Glomerular endothelial cell (primary cell): ENCODE measurements at places on chromosomes 4 and X. TPM values are rescaled to one million over a fixed set of nuclear protein-coding genes. Genes with fewer than 3 reads are reported as not detected.

GRCh38 chr4:155705664-155706063 is 39.0 kb downstream of the GUCY1A1 start:
- no peak for DNase-seq

The LINC00632 gene
- total RNA-seq: 3.9 and 7.2 TPM in 2 replicates

The GUCY1A1 gene
- total RNA-seq: 0.70 and 2.2 TPM in 2 replicates

The GPRIN3 gene
- 5.5 and 22.9 TPM in 2 replicates for total RNA-seq

The SYTL5 gene
- total RNA-seq: 0.06 TPM in 1 of 2 replicates, not detected in the other

GRCh38 chr4:77342170-77342810 is 185.3 kb downstream of the CCNG2 start:
- no peak for DNase-seq

DNA sequence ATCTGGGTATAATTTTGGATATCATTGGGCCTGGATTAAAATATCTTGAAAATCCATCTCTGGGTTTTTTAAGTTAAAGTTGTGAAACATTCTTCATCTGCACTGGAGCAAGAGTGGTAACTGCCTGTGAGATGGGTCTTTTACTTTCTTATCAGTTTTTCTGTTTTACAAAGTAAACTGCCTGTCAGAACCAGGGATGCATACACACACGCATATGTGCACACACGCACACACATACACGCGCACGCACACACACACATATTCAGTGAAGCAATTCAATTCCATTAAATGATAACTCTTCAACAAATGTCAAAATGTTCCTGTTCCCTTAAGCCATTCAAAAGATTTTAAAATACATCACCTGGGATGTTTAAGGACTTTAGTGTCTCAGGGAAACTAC is 515.8 kb downstream of the INPP4B start:
- no peak for DNase-seq

GRCh38 chrX:10282490-10282889 is 125.7 kb downstream of the CLCN4 start:
- no peak for DNase-seq

- DNase-seq: no peak
Observed at GRCh38 chrX:42495139-42495538, 282.8 kb downstream of the PPP1R2C start.

GRCh38 chrX:29813174-29813573 is 402.2 kb upstream of the MAGEB2 start:
- no peak for DNase-seq

The FAM9C gene
- total RNA-seq: not detected in 2 replicates

DNA sequence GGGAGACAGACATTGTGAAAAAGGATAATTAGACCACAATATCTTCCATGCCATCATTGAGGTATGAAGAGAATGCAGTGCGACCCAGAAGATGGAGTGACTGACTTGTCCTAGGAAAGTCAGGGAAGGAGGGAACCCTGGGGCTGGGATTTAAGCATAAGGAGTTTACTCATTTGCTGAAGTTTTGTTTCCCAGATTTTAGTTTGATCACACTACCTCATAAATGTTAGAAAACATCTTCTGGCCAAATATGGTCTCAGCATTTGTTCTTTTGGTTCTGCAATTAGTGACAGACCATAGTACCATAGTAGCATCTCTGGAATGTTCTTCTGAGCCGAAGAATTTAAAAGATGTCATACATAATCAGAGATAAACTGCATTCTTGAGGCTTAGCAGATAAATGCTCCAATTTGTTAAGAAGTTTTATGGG is 96.5 kb upstream of the PGRMC2 start:
- no peak for DNase-seq

DNA sequence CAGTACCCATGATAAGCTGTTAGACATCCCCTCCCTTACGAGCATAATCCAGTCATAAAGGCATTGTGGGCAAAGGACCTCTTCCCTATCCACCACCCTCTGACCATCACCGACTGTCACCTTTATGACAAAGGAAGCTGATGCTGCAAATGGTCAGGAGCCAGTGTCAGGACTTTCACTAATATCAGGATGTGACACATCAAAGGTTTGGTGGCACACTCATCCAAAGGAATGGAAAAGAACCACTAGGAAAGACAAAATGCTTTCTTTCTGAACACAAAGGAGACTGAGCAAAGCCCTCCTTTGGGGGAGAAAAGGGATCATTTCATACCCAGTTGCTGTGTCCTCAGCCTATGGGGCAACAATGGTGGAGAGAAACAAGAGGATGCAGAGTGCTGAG is 66.9 kb upstream of the PROM1 start:
- DNase-seq: no peak

The GCNA gene
- total RNA-seq: 0.15 and 2.5 TPM in 2 replicates

GRCh38 chrX:130139474-130140201 is 26.0 kb downstream of the AIFM1 start:
- DNase-seq: no peak

The CLTRN gene
- total RNA-seq: 0.12 and 2.1 TPM in 2 replicates

The EPGN gene
- total RNA-seq: 0.23 TPM in 1 of 2 replicates, not detected in the other

GRCh38 chr4:153074936-153075630 is 129.2 kb upstream of the TRIM2 start:
- no peak for DNase-seq

DNA sequence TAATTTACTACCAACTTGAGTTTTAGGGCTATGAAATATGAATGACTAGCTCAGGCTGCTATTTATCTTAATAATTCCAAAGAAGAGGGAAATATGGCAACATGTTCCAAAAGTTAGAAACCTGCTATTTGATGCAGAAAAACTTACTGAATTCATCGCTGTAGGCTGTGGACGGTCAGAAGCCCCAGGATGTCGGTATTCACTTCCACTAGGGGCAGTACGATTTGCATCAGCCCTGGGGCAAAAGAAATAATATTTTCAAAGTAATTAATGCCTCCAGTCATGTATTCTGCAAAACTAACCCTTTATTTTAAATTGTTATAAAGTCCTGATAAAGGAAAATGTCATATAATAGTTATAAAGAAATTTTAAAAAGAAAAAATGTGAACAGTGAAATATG is 4.5 kb downstream of the PLRG1 start:
- no peak for DNase-seq

The TRIM60 gene
- not detected in 2 replicates for total RNA-seq

The NUP62CL gene
- 3.4 TPM in 1 of 2 replicates, not detected in the other for total RNA-seq

The XAGE1A gene
- total RNA-seq: not detected in 2 replicates

DNA sequence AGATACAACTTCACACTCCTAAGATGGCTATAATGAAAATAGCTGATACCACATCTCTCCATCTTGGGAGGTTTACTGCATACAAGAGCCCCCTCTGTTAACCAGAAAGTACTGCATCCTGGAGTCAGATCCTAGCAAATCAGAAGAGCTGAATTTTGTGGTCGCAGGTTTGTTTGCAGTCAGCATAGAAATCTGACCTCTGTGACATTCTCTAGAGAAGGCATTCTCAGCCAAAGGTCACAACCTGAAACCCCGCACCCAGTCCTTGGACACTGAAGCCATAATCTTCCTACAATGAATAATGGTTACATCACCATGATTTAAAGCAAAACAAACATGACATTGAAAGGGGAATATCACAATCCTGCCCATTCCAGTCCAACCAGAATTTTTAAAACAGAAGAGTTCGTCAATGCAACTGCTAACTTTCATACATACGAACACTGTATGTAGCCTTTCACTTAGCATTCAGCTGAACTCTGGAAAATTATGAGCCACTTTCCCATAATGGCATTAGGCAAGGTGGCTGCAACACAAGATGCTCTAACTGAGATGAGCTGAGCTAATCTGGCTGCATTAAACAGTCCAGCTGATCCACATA is 17.6 kb downstream of the HS6ST2 start:
- no peak for DNase-seq

GRCh38 chr4:122716825-122717448 is 15.6 kb upstream of the BBS12 start:
- DNase-seq: no peak

DNA sequence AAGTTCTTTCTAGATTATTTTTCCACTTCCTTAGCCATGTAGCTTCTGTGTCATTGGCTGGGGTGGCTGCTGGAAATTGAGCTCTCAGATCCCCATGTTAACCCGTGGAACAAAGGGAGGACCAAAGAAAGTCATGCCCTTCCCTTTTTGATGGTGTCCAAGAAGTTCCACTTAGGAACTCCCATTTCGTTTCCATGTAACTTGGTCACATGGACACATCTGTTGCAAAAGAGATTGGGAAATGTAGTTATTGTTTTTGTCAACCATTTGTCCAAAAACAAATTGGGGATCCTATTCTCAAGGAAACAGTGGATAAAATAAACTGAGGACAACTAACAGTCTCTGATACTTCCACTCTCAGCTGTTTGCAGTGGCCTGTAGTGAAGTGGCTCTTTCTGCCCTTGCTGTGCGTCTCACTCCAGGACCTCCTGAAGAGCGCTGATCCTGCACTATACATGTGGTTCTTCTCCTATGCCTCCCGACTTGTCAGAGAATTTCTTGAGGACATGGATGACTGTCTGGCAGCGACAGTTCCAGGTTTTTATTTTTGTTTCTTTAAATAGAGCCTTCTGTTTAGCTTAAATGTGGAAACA is 125.3 kb upstream of the LNX1 start:
- DNase-seq: no peak

The MAGEA9B gene
- total RNA-seq: not detected in 2 replicates

The C4orf50 gene
- total RNA-seq: not detected in 2 replicates

DNA sequence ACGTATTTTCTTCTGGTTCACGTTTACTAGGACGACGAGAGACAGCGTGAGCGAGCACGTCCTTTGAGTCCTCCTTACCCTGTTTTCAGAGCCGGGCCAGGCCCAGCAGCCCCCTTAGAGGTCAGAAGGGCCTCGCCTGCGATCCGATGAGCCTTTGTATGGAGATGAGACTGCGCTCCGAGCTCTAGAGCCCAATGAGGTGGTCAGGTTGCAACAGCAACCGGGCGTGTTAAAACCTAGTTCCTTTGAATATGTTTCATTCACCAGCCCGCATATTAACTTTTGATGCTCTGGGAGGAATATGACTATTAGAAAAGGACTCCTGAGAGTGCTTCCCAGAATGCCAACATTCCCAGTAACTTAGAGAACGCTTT is 55.6 kb upstream of the TADA2B start:
- no peak for DNase-seq

DNA sequence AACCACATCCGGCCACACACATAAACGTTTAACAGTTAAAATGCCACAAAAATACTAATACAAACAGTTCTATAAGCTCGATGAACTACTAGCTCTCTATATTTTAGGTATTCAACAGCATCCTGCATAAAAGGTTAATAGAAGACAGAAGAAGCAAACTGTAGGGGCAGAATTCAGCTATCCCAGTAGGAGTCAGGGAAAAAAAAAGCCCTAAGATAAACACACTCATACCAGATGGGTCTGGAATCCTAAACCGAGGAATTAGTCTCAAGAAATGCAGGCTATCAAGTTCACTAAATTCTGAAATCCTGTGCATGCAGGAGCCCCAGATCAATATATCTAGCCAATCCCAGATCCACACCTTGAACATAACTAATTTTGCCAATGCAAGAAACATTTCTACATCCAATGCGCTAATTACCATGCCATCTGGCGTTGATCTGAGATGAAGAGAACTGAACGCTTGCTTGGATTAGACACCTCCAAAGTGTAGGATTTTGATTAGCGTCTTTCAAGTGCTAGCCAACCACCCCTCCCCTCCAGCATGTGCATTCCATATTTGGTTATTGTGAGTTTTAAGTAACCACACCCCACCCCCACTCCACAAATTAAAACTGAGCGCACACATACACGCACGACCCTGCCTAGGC is 512.2 kb upstream of the INTU start:
- DNase-seq: no peak

- no peak for DNase-seq
Observed at GRCh38 chr4:98996056-98996764, 689 bp downstream of the METAP1 start.

DNA sequence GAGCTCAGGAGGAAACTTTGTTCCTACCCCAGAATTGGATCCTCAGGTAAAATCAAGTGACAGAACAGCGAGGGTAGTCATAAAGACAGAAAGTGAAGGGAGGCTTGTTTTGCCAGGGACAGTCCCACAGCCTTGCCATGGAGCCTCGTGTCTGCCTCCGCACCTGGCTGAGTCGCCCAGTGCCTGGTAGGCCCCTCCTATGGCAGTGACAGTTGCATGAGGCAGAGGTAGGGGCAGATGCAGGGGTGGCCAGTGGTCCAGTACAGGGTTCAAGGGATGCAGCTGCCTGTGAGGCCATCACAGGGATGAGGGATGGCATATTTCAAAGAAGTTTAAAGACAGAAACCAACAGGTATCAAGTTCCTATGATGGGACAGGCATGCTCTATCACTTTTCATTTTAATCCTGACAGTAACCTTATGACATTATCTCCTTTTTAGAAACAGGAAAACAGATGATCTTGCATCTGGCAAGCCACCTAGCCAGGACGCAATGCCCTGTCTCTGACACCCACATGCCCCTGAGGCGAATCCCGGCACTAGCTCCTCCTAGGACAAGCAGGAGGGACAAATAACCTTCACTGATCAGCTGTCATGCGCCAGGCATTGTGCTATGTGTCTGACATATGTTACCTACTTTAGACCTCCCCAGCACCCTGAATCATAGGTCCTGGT is 127.4 kb upstream of the ENPP6 start:
- no peak for DNase-seq

- no peak for DNase-seq
Observed at GRCh38 chrX:4850312-4850711, 1136.9 kb upstream of the PRKX start.

DNA sequence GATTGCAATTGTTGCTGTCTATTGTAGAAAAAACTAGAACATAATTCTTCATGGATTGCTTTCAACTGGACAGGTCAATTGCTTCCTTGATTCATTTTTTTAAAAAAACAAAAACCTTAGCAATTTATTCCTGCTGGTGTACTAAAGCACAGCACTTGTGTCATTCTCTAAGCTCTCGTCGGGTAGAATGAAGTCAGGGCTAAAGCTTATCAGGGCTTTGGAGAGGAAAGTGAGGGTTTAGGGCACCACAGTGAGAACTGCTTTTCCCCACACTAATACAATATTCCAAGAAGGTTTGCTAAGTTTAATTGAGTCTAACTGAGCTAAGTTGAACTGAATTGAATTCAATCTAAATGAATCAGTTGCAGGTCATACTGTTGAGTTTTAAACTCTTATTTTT is 76.4 kb upstream of the TLR3 start:
- no peak for DNase-seq

GRCh38 chr4:67580577-67580976 is 22.1 kb downstream of the STAP1 start:
- DNase-seq: no peak

DNA sequence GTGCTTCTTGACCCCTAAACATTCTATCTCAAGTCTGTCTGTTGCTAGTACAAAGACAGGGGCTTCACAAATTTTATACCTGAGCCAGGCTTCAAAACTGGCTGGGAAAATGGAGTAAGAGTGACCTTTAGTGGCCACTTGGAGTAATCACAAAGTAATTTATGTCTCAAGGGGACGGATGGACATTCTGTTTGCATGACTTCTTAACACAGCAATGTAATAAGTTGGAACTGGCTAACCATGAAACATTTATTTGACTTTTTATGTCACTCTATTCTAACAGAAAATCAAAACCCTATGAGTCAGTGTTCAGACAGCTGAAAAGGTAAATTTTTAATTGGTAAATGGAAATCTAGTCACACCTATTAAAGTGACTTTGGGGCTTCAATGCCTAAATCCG is 600.6 kb downstream of the ANKRD50 start:
- DNase-seq: peak; percentile 78

The SPATA18 gene
- total RNA-seq: 12.3 and 17.4 TPM in 2 replicates

- no peak for DNase-seq
Observed at GRCh38 chr4:110224142-110224541, 25.7 kb upstream of the ELOVL6 start.

GRCh38 chrX:116239944-116240840 is 69.6 kb downstream of the AGTR2 start:
- DNase-seq: no peak

The RTL5 gene
- total RNA-seq: 1.6 and 1.9 TPM in 2 replicates

The GK2 gene
- total RNA-seq: not detected in 2 replicates

- DNase-seq: no peak
Observed at GRCh38 chr4:38413524-38414341, 250.3 kb upstream of the KLF3 start.

GRCh38 chrX:137519459-137519858 is 46.5 kb upstream of the ZIC3 start:
- DNase-seq: no peak
